Activated CD4-positive, alpha-beta T cell treated with anti-CD3 and anti-CD28 coated beads for 4 hours (primary cell): ENCODE measurements at places on chromosomes 3 and 15.

DNA sequence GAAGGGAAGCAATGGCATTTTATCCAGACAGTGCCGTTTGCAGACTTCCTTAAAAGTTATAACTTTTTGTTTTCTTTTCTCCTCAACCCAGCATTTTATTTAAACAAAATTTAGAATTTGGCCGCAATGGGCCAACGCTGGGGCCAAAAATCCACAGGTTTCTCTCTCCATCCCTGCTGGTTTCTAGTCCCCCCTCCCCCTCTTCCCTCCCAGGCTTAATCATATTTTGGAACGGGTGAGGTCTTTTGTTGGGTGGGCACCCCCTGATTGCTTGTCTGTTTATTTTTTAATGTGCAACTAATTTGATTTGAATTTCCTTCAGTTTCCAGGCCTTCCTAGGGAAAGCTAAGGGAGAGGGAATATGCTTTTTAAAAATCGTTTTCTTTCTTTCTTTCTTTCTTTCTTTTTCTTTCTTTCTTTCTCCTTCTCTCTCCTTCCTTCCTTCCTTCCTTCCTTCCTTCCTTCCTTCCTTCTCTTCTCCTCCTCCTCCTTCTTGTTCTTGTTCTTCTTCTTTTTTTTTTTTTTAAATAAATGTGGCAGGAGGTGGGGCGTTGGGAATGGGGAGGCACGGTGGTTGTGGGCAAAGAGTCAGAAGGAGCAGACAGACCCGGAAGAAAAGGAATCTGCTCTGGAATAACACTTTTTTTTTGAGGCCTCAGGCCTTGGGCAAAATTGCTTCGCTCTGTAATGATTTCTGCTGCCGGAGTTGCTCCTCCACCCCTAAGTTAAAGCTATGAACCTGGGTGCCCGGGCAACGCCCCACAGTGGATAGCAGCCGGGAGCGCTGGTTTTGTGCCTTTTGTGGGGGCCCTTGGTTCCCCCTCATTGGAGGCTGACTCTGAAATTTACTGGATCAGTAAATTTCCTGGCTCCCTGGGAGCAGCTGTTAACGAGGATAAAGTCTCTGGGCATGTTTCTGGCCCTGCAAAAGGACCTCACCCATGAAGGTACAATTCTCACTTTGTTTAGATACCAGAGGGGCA, 1.9 kb downstream of the FNDC3B start:
- DNase-seq = no peak

DNA sequence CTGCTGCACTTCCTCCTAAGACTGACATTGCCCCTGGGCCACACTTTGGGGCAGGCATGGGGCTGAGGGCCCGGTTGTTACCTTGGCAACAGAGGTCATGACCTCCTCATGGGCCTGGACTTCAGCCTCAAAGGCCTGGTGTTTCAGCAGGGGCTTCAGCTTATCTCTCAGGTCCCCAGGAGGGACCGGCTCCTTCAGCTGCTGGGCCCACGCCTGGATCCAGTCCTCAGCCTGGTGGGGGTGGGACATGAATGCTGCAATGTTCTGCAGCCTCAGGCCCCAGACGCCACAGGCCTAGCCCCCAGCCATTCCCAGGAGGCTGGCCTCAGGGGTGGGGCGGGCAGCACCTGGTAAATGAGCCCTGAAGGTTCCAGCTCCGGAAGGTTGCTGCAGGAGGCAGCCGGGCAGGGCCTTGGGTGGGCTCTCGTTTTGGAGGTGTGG, 27.6 kb downstream of the SPTBN5 start:
- DNase-seq = no peak

GRCh38 chr3:129415830-129416229, 12.6 kb downstream of the EFCAB12 start:
- DNase-seq = no peak

DNA sequence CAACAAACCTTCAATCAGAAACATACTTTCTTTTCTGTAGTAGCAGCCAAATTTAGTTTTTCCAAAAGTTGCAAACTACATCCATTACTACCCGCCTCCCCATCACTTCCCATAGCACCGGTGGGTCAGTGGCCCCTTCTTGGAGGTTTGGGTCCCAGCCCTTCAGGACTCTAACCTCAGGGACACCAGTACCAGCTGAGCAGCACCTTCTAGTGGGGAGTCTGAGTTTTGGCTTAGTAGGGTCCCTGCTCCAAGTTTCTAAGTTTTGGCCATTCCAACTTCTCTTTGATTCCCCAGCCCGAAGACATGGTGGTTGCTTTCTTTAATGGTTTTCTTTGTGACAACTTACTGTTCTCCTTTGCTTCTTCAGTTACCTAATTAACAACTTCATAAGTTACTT, 160.6 kb downstream of the ECT2 start:
- no peak for DNase-seq

- no peak for DNase-seq
Observed at GRCh38 chr15:97688886-97689285, 271.6 kb upstream of the ARRDC4 start.

- no peak for DNase-seq
Observed at GRCh38 chr3:30181178-30181465, 425.3 kb upstream of the TGFBR2 start.

DNA sequence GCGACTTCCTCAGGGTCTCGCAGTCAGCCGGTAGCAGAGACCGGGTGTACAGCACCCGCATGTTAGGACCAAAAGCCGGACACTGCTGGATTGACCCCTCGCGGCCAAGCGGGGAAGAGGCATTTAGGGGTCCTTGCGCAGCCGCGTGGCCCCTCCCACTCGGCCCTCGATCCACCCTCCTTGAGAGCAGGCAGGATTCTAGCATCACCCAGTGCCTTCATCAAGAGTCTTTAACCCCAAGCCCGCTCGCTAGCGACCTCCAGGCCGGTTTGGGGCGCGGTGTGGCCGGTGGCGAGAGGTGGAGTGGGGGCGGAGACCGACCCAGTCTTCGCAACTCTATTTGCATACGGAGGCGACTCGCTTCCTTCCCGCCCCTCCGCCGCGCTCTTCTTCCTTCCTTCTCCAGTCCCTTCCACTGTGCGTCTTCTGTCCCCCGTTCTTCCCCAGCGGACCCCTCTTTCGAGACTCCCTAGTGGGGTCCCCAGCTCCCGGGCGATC, at the start of gene ST6GAL1:
ST6GAL1 (plus strand) TSS at position 384 of the 498 bp plus-strand sequence. CDS start 112,178 bp downstream, outside the sequence.
- DNase-seq = peak; percentile 74

- no peak for DNase-seq
Observed at GRCh38 chr3:186493525-186494255, 50.5 kb downstream of the CRYGS start.

- DNase-seq = no peak
Observed at GRCh38 chr3:31945738-31946052, 35.4 kb downstream of the OSBPL10 start.

DNA sequence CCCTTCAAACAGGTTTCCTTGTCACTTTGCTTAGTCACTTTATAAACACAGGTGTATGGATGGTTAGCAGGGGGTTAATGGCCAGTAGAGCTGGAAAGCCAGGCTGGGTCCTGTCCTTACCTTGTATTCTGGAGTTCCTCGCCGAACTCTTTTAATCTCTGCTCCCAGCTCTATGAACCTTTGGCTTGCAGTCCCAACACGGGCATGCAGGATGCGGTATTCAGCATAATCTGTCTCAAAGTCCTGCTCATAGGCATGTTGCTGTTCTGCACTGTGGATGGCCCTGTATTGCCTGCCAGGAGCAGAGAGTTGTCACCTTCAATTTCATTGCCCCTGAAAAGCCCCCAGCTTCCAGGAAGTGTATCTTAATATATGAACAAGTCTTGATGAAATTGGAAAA, 2.7 kb downstream of the ELL3 start:
- DNase-seq = no peak

GRCh38 chr3:81869382-81869781, 107.9 kb upstream of the GBE1 start:
- DNase-seq = no peak

DNA sequence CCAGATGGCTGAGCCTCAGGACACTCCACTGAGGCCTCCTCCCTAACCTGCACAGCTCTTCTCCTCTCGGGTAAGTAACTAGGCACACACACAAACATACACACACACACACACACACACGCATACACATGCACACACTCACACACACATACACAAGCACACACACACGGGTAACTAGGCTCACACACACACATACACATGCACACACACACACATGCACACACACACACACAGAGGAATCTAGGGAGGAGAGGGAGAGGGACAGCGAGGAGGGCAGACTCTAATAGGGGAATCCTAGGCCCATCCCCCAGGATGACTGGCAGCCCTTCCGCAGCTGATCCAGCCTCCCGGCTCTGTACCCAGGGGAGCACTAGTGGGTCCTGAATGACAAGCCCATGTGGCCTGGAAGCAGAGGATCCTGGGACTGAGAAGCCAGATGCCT, 177.4 kb upstream of the LINGO1 start:
- DNase-seq = no peak

GRCh38 chr15:81311752-81312464, 12.0 kb downstream of the STARD5 start:
- no peak for DNase-seq

DNA sequence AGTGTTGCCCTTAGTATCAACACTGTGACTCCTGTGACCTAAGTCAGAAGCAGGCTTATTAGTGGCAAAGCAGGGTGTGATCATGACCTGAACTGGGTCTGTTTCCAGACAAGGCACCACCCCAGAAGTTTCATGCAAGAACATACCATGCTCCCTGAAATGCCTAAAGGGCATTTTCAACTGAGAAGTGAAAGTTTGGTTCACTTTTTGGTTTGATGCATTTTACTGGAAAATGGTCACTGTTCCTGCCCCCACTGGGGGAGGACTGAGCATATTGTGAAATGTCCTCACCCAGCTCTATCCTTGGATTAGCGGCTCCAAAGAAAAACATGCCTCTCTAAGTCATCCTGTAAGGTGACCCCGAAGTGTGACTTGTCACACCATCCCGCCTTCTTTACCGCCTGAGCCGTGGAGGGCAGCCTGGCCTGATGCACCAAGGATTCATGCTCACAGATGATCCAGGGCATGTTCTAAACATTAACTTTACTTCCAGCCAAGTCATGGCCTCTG, 3.1 kb upstream of the FAM240A start:
- no peak for DNase-seq

- DNase-seq = no peak
Observed at GRCh38 chr15:51579012-51579411, 43.6 kb downstream of the DMXL2 start.

DNA sequence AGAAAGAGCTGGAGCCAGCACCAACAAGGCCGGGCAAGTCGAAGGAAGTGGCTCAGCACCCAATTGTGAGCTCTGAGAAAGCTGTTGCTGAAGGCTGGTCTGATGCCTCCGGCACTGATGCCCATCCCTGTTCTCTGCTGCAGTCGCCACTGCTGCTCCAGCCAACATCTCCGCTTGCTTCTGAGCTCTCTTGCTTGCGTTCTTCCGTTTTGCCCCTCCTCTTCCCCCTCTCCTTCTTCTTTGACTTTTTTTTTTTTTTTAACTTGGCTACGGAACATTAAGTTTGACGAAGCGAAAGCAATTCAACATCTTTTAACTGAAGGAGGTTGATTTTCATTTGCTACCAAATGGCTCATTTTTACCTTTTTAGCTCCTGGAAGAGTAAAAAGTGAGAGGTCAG, 442.9 kb downstream of the MCTP2 start:
- DNase-seq = no peak

DNA sequence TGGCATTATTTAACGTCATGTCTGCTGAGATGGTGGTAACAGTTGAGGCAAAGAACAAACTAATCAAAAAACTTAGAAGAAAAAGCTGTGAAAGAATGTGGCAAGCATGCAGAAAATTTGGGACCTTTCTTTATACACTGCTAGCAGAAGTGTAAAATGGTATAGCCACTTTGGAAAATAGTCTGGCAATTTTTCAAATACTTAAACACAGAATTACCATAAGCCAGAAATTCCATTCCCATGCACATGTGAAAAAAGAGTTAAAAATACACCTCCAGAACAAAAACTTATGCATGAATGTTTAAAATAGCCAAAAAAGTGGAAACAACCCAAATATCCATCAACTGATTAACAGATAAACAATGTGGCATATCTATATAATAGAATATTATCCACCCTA, 613.3 kb downstream of the TBL1XR1 start:
- DNase-seq = no peak

- no peak for DNase-seq
Observed at GRCh38 chr15:80087104-80087503, 27.6 kb downstream of the ZFAND6 start.

- no peak for DNase-seq
Observed at GRCh38 chr3:128404276-128405068, 62.2 kb downstream of the DNAJB8 start.

GRCh38 chr3:128620268-128620691, 30.3 kb downstream of the RPN1 start:
- no peak for DNase-seq

DNA sequence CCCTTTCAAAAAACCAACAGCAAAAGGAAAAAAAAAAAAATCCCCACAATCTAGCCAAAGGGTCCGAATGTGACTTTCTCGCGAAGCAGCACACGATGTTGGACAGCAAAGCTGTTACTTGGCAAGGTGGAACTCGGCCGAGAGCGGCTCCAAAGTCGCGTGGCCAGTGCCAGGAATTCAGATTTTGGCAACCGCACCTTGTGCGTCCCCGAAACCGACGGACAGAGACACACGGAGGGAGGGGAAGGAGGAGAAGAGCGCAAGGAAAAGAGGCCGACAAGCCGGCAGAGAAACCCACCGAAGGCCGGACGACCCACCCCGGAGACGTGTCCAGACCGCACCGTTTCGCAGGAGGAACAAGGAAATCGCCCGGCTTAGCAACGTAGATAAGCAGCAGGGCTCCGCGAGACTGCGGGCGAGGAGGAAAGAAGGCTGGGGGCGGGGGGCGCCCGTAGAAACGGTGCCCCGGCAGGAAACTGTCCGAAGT, 517.3 kb downstream of the MECOM start:
- no peak for DNase-seq

DNA sequence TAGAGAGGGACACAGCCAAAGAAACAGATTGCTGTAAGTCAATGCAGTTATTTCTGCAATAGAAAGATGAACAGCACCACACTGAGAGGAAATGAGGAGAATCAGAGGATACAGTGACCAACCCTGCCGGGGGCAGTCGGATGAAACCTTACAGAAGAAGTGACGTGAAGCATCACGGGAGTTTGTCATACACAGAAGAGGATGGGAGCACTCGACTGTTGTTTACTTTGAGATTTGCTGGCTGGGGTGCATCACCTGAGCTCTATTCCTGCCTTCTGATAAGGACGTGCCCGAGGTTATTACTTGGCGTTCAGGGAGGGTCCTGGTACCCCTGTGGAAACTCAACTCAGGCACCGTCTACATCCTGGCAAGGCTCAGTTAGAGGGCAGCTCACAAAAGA, 45.4 kb downstream of the MAGEF1 start:
- no peak for DNase-seq

DNA sequence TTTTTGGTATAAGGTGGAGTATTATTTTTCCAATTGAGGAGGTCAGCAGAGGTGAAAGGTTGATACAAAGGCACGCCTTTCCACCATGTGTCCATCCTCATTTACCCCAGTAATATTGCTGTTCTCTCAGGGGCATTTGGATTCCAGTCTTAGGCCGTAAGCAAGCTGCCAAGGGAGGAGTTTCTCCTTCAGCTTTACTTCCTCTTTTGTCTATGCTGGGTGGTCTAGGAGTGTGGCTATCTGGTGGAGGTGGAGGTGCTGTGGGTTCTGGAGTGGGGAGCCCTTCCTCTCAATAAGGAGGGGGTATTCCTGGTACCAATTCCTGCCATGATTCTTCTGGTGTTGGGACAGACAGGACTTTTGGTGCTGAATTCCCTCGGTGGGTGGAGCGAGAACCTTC, 340.6 kb downstream of the KCNH8 start:
- DNase-seq = no peak
